Uterine smooth muscle cell (primary cell): ENCODE measurements at places on chromosomes 6 and 20. TPM values are rescaled to one million over a fixed set of nuclear protein-coding genes. Genes with fewer than 3 reads are reported as not detected.

Gene THEMIS
- not detected in 2 replicates for total RNA-seq

Gene OXT
- total RNA-seq, result not detected in 2 replicates

Gene RAET1G
- total RNA-seq, result 0.44 and 1.1 TPM in 2 replicates

Gene NRSN2
- total RNA-seq, result 35.2 and 44.0 TPM in 2 replicates

Gene IER3
- total RNA-seq, result 41.9 and 49.7 TPM in 2 replicates

Gene MYMX
- total RNA-seq, result not detected in 2 replicates

Gene SH3BGRL2
- total RNA-seq, result 4.4 and 6.7 TPM in 2 replicates

Gene ULBP2
- total RNA-seq, result 2.6 and 4.1 TPM in 2 replicates

Gene RCAN2
- 0.77 and 1.5 TPM in 2 replicates for total RNA-seq

Gene SENP6
- 75.9 and 88.5 TPM in 2 replicates for total RNA-seq

Gene MCCD1
- total RNA-seq, result not detected in 2 replicates

Gene RIPOR3
- total RNA-seq, result 12.7 and 15.6 TPM in 2 replicates

Gene BTN1A1
- total RNA-seq, result not detected in 2 replicates

Gene FAXC
- total RNA-seq, result 1.2 TPM in 2 replicates

Gene PTK6
- 0.11 and 0.12 TPM in 2 replicates for total RNA-seq

Gene OR2J2
- total RNA-seq, result not detected in 2 replicates

Gene KIAA0408
- total RNA-seq, result 1.4 and 1.5 TPM in 2 replicates

Gene GLP1R
- not detected in 2 replicates for total RNA-seq

Gene SLC32A1
- total RNA-seq, result not detected in 2 replicates

Gene SPDEF
- total RNA-seq, result under 0.01 TPM in 1 of 2 replicates, not detected in the other

Gene PRL
- total RNA-seq, result not detected in 2 replicates

Gene CCM2L
- total RNA-seq, result under 0.01 TPM in 1 of 2 replicates, not detected in the other

Gene TFAP2D
- total RNA-seq, result not detected in 2 replicates

Gene APOBEC2
- total RNA-seq, result not detected in 2 replicates

Gene PLEKHG1
- 1.3 and 2.0 TPM in 2 replicates for total RNA-seq

Gene ADAT2
- total RNA-seq, result 3.0 and 6.1 TPM in 2 replicates

Gene FAM120B
- 15.1 and 15.3 TPM in 2 replicates for total RNA-seq

Gene SESN1
- total RNA-seq, result 14.2 and 23.7 TPM in 2 replicates

Gene MEI4
- total RNA-seq, result not detected in 2 replicates

Gene MAP7
- total RNA-seq, result 0.44 and 1.4 TPM in 2 replicates
